Stimulated activated CD8-positive, alpha-beta memory T cell treated with anti-CD3 and anti-CD28 coated beads, Interleukin-12 subunit alpha, Interleukin-12 subunit beta, amount 100 ng/mL, for 4 hours (primary cell): ENCODE measurements at places on chromosomes 13 and 19.

- DNase-seq = no peak
Measured at GRCh38 chr13:105997581-105998550, 537.6 kb downstream of the EFNB2 start.

GRCh38 chr19:46944918-46945628 lies 74.6 kb upstream of the NPAS1 start:
- no peak for DNase-seq

DNA sequence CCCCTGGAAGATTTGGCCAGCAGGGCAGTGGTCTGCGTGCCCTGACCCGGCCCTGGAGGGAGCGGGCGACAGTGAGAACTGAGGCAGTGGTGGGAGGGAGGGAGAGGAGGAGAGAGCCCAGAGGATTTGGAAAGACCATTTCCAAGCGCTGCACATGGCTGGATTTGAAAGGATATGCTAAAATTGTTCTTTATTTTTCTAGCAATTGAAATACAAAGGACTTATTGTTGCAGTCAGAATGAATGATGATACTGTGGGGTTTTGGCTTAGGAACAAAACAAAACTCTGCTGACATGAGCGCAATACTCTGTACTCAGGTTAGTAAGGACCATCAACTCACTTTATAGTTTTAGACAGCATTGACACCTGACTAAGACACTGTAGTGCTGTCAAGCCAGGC lies 69.5 kb downstream of the TNFRSF19 start:
- DNase-seq = no peak

- no peak for DNase-seq
Measured at GRCh38 chr13:79245937-79246577, 160.0 kb downstream of the RBM26 start.

- no peak for DNase-seq
Measured at GRCh38 chr13:64429691-64430090, 2800.4 kb downstream of the PCDH9 start.

DNA sequence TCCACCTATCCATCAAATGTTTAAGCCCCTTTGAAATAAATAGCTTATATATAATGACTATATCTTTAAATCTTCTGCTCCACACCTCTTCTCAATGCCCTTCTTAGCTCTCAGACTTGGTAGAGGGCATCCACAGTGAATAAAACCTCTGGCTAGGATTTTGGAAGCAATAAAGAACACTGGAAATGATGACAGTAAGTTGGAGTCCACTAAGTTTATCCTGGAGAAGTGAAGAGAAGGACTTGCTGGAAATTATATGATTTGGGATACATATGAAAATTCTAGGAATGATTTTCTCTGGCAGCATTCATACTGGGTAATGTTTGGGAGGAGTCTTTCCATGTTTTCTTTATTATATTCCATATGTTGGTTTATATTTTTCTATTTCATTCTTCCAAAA lies 133.5 kb upstream of the KL start:
- no peak for DNase-seq

- DNase-seq = no peak
Measured at GRCh38 chr19:24000656-24001055, 86.0 kb downstream of the ZNF726 start.

DNA sequence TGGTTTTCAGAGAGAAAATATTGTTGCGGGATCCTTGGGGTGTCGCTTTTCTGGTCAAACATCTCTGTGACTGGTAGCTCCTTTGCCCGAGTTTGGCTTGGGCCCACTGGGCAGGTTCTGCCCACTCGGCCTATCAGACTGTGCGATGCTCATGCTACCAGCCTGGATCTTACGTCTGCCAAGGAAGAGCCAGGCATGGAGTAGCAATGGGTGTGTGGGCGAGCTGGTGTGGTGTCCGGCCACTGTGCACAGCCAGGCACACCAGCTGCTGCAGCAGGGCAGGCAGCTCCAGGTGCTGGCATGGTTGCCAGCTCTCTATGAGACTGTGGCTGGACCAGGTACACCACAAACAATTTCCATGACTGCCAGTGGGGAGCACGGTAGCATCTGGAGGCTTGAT lies 1351.8 kb upstream of the PCDH20 start:
- DNase-seq = no peak

DNA sequence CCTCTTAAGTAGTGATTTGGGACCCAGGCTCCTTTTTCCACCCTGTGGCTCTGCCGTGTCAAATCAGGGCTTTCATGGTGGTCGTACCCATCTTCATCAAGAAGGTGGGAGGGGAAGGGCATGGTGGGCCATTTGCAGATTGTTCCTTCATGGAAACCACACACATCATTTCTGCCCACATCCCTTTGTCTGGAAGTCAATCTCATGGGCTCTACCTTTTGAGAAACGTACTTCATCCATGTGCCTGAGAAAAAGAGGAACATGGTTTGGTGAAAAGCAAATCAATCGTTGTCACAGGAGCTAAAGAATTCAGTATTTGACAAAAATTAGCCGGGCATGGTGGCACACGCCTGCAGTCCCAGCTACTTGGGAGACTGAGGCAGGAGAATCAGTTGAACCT lies 233.4 kb downstream of the FOXO1 start:
- no peak for DNase-seq
